Central memory CD8-positive, alpha-beta T cell (primary cell): ENCODE measurements at places on chromosomes 16 and 17.

GRCh38 chr17:55334285-55334684, 69.5 kb downstream of the HLF start:
- H3K27me3 ChIP-seq: peaks cover 42% of the 10 kb centered on the region
- H3K27ac ChIP-seq: no peak overlapping the region
- DNase-seq: no peak
- no peak overlapping the region for H3K4me3 ChIP-seq

- no peak overlapping the region for H3K27ac ChIP-seq
- H3K4me3 ChIP-seq: no peak overlapping the region
- no peaks in the 10 kb centered on the region for H3K36me3 ChIP-seq
- DNase-seq: no peak
These were observed 74.4 kb downstream of the SDK2 start for GRCh38 chr17:73569762-73570319.

DNA sequence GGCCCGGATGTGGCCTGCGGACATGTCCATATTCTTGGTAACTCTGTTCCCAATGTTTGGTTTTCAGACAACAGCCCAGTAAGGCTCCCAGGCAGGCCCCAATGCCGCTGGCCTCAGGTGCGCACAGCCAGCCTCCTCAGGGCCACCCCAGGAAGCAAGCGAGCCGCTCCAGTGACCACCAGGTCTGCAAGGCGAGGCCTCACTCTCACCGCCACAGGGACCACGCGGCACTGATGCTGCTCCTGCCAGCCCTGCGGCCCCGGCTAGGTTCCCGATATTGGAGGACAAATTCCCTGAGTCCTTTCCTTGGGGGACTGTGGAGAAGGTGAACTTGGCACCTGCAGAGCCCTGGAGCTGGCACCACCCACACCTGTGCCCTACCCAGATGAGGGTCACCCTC, 19.0 kb downstream of the PDIA2 start:
- no peak overlapping the region for H3K27ac ChIP-seq
- H3K4me3 ChIP-seq: no peak overlapping the region
- no peak for DNase-seq
- H3K4me1 ChIP-seq: peaks cover 5% of the 10 kb centered on the region
- H3K36me3 ChIP-seq: peaks cover 38% of the 10 kb centered on the region

GRCh38 chr17:3659541-3660111, 8.8 kb downstream of the TAX1BP3 start:
- peaks cover 2% of the 10 kb centered on the region for H3K36me3 ChIP-seq
- no peak for DNase-seq
- no peaks in the 10 kb centered on the region for H3K4me1 ChIP-seq
- no peaks in the 10 kb centered on the region for H3K27me3 ChIP-seq
- H3K27ac ChIP-seq: no peak overlapping the region

DNA sequence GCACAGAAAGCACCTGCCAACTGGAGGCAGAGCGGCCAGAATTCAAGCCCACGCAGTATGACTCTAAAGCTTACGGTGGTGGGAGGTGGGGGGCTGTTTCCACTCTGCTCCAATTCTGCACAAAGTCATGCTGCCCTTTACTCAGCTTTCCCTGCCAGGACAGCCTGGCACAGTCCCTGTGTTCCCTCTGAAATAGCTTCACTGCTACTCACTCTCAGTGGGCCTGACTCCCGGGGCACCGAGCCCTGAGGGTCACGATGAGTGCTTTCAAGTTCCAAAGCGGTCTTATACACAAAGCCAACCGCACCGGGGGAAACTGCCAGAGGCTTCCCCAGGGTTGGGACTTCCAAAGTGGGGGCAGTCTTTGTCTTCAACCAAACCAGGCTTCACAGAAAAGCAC, 306.1 kb upstream of the XYLT1 start:
- H3K4me3 ChIP-seq: no peak overlapping the region
- DNase-seq: no peak
- peaks cover 35% of the 10 kb centered on the region for H3K27me3 ChIP-seq
- H3K4me1 ChIP-seq: no peaks in the 10 kb centered on the region
- no peaks in the 10 kb centered on the region for H3K36me3 ChIP-seq

DNA sequence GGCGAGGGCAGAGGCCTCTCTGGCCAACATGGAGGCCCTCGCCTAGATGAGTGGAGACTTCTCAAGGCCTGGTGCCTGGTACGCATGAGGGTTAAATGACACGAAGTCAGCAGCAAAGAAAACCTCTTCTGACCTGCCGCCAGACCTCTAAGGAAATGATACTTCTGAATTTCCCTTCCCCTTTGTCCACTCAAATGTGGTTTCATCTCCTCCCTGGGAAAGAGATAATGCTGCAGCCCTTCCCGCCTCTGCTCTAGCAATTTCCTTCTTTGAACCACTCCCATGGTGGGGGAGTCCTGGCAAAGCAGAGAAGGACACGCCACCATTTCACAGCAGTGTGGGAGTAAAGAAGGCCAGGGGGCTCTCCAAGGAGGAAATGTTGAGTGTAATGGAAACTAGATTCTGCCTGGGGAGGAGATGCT, 65.7 kb upstream of the BCAR1 start:
- peaks cover 26% of the 10 kb centered on the region for H3K4me1 ChIP-seq
- H3K27ac ChIP-seq: no peak overlapping the region
- H3K36me3 ChIP-seq: peaks cover 5% of the 10 kb centered on the region
- no peak for DNase-seq
- no peaks in the 10 kb centered on the region for H3K27me3 ChIP-seq

GRCh38 chr17:49727380-49727779, 19.6 kb upstream of the SLC35B1 start:
- peaks cover 65% of the 10 kb centered on the region for H3K4me1 ChIP-seq
- no peak overlapping the region for H3K4me3 ChIP-seq
- no peak overlapping the region for H3K27ac ChIP-seq

DNA sequence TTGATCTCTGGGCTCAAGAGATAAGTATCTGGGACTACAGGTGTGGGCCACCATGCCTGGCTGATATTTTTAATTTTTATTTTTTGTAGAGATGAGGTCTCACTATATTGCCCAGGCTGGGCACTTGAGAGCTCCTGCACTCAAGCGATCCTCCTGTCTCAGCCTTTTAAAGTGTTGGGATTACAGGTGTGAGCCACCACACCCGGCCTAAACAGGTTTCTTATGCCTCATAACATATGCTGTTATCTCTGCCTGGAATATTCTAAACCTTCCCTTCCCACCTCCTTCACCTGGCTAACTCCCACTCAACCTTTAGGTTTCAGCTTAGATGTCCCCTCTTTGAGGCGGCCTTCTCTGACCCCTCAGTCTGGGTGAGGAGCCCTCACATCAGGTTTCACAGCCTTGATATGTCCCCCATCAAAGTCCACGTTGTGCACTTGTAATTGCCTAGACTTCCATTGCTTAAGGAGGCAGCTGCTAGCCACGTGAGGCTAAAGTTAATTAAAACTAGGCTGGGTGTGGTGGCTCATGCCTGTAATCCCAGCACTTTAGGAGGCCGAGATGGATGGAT, 8.6 kb upstream of the CNP start:
- H3K27ac ChIP-seq: no peak overlapping the region
- DNase-seq: no peak
- no peaks in the 10 kb centered on the region for H3K4me1 ChIP-seq
- peaks cover 6% of the 10 kb centered on the region for H3K36me3 ChIP-seq
- H3K4me3 ChIP-seq: no peak overlapping the region
- H3K27me3 ChIP-seq: no peaks in the 10 kb centered on the region

- no peaks in the 10 kb centered on the region for H3K4me1 ChIP-seq
- H3K27ac ChIP-seq: no peak overlapping the region
- peaks cover 2% of the 10 kb centered on the region for H3K36me3 ChIP-seq
- no peaks in the 10 kb centered on the region for H3K27me3 ChIP-seq
- H3K4me3 ChIP-seq: no peak overlapping the region
- no peak for DNase-seq
These were observed 134.1 kb upstream of the TOX3 start for GRCh38 chr16:52680993-52681392.

DNA sequence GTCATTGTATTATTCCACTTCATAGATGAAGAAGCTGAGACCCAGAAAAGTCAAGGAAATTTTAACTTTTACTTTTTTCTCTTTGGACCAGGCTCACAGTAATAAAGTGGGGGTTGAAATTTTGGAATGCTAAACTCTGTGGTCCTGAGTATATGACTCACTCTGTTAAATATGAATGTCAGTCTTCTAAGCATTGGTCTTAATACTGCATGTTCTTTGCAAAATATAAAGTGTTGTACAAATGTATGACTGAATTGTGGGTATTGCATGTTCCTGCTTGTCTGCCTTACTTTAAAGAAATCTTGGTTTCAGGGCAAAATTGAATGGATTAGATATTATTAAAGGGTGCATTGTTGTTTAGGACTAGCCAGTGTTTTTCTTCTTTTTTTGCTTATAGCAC, 950.8 kb upstream of the GOT2 start:
- H3K27me3 ChIP-seq: no peaks in the 10 kb centered on the region
- no peaks in the 10 kb centered on the region for H3K36me3 ChIP-seq
- no peak for DNase-seq
- H3K4me1 ChIP-seq: no peaks in the 10 kb centered on the region

DNA sequence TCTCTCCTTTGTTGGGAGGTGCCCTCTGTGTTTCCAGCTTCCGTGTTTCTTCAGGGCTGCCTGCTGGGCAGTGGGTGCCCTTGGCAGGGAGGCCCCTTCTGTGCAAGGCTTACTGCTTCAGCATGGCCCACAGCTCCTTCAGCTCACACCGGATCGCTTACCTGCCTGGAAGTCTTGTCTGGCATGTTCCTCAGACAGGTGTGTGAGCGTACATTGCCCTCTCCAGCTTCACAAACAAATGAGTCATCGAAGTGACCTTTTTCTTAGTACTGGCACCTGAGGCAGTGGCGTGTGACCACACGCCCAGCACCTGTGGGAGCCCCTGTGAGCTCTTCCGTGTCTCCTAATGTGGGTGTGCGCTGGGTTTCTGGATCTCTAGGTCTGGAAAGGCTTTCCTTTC, 3.5 kb downstream of the RAB40C start:
- H3K4me1 ChIP-seq: peaks cover 56% of the 10 kb centered on the region
- H3K4me3 ChIP-seq: no peak overlapping the region
- no peak for DNase-seq
- peaks cover 21% of the 10 kb centered on the region for H3K36me3 ChIP-seq
- H3K27ac ChIP-seq: no peak overlapping the region

DNA sequence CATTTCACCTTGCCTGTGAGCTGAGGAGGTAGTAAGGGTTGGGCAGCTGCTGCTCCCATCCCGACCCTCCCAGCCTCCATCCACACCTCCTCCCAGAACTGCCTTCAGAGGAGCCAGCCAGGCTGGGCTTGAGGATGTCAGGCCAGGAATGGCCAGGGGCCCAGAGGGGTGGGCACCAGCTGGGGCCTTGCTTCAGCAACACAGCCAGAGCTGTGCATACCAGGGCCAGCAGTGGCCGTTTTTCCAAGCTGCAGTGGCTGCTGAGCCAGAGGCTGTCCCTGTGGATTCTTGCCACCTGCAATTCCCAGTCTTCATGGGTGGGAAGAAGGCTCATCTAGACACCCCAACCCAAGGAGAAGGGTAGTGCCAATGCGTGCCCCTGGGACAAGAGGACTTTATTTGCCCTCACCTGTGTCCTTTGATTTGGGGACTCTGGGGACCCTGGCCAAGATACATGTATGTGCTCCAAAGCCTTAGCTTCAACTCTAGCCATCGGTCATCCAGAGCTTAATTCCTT, 153.4 kb upstream of the SDK2 start:
- no peaks in the 10 kb centered on the region for H3K36me3 ChIP-seq
- DNase-seq: no peak
- H3K27me3 ChIP-seq: peaks cover 79% of the 10 kb centered on the region
- H3K4me3 ChIP-seq: no peak overlapping the region
- no peaks in the 10 kb centered on the region for H3K4me1 ChIP-seq

DNA sequence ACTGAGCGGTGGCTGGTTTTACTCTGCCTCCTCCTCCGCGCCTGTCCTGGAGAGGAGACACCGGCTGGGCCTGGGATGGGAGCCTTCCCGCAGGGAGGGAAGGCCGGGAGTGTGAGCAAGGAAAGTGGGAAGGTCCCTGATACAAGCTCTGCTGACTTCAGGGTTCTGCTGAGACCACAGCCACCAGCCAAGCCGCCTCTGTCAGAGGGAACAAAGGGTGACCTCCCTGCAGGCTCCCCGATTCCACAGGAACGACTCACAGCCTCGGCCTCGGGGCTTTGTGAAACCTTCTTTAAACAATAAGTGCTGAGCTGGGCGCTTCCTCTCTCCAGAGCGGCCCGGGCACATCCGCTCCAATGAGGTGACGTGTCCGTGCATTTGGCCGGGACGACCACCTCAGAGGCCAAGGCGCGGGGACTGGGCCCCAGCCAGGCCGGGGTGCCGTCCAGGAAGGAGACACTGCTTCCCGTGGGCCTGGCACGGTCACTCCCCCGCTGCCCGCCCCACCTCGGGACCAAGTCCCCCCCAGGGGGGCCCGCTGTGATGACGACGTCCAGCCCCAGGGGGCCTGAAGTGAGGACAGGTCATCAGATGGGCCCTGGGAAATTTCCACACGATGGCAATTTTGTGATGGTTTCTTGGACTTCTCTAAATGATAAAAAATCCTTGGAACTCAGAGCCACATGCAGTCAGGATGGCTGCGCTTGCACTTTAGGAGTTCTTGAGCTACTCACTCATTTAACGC, 11.8 kb upstream of the CIBAR2 start:
- DNase-seq: no peak
- H3K36me3 ChIP-seq: no peaks in the 10 kb centered on the region
- no peak overlapping the region for H3K4me3 ChIP-seq
- H3K27ac ChIP-seq: peak overlapping the region; percentile 41
- H3K4me1 ChIP-seq: no peaks in the 10 kb centered on the region

GRCh38 chr16:75402159-75402820, 31.0 kb downstream of the CFDP1 start:
- H3K36me3 ChIP-seq: peaks cover 10% of the 10 kb centered on the region
- H3K27ac ChIP-seq: no peak overlapping the region
- H3K27me3 ChIP-seq: no peaks in the 10 kb centered on the region
- no peak overlapping the region for H3K4me3 ChIP-seq
- H3K4me1 ChIP-seq: peaks cover 5% of the 10 kb centered on the region

GRCh38 chr17:8695916-8696415, 48.7 kb downstream of the CCDC42 start:
- H3K4me1 ChIP-seq: no peaks in the 10 kb centered on the region
- no peak overlapping the region for H3K27ac ChIP-seq
- no peak overlapping the region for H3K4me3 ChIP-seq
- H3K27me3 ChIP-seq: peaks cover 77% of the 10 kb centered on the region
- no peak for DNase-seq

DNA sequence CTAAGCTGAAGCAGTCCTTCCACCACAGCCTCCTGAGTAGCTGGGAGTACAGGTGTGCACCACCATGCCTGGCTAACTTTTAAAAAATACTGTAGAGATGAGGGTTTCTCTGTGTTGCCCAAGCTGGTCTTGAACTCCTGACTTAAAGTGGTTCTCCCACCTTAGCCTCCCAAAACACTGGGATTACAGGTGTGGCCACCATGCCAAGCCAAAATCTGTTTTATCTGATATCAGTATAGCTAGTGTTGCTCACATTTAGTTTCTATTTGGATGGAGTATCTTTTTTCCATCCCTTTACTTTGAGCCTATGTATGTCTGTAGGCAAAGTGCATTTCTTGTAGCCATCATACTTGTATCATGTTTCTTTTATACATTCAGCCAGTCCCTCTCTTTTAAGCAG, 82.1 kb downstream of the BCAS3 start:
- no peak overlapping the region for H3K4me3 ChIP-seq
- no peak overlapping the region for H3K27ac ChIP-seq
- peaks cover 15% of the 10 kb centered on the region for H3K4me1 ChIP-seq
- no peaks in the 10 kb centered on the region for H3K27me3 ChIP-seq
- no peak for DNase-seq
- H3K36me3 ChIP-seq: peaks cover 2% of the 10 kb centered on the region

- H3K4me3 ChIP-seq: no peak overlapping the region
- H3K27me3 ChIP-seq: peaks cover 30% of the 10 kb centered on the region
- H3K27ac ChIP-seq: no peak overlapping the region
- peaks cover under 1% of the 10 kb centered on the region for H3K4me1 ChIP-seq
These were observed 19.5 kb downstream of the CBX4 start for GRCh38 chr17:79819534-79820276.

- peaks cover 17% of the 10 kb centered on the region for H3K4me1 ChIP-seq
- no peaks in the 10 kb centered on the region for H3K27me3 ChIP-seq
- peaks cover 5% of the 10 kb centered on the region for H3K36me3 ChIP-seq
- H3K4me3 ChIP-seq: no peak overlapping the region
These were observed 700 bp downstream of the MFAP4 start for GRCh38 chr17:19386051-19386929.
